Cortex of kidney (tissue), 1 donor: ENCODE measurements at places on chromosomes 2 and 18.

GRCh38 chr2:165803123-165803760 is 9.2 kb upstream of the GALNT3 start:
- no peak for DNase-seq

GRCh38 chr2:95401480-95401879 is 1.0 kb upstream of the FAHD2A start:
- no peak for DNase-seq

- DNase-seq, result no peak
Observed at GRCh38 chr18:29749704-29750103, 1292.8 kb downstream of the DSC3 start.

GRCh38 chr2:235690082-235690808 is 196.4 kb downstream of the AGAP1 start:
- DNase-seq, result no peak
